ENCODE measurements at places on chromosomes 11 and 22.

DNA sequence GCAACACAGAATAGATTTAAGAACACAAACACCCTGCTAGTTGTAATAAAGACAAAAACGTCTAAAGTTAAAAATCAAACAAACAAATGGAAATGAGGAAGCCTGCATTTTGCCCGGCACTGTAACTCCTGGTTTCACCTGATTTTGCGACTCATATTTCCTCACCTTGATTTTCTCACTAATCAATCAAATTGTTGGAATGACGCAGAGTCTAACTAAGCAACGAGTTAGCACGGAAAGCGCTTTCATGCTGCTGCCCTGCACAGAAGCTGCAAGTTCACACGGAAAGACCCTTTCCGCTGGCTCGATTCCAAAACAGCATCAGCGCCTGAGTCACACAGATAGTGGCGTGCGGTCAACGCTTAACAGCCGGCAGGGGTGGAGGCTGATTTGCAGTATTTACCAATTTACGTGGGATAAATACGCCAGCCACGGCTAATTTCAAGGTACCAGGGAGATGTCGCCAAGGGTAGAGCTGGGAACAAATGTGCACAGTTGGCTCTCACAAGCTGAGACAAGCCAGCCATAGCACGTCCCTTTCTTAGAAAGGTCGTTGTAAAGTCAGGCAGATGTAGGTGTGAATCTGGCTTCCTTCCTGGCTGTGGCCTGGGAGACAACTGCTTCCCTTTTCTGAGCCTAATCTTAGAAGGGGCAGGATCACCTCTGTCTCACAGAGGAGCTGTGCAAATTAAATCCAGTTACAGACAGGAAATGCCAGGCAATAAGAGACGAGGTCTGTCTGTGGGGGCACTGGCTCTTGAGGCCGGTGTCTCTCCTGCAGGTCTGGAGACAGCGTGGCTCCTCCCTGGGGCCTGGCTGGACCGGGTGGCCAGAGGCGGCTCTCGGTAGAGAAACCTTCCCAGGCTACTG is 76.9 kb upstream of the TTLL12 start:
- peak; percentile 56 for DNase-seq

DNA sequence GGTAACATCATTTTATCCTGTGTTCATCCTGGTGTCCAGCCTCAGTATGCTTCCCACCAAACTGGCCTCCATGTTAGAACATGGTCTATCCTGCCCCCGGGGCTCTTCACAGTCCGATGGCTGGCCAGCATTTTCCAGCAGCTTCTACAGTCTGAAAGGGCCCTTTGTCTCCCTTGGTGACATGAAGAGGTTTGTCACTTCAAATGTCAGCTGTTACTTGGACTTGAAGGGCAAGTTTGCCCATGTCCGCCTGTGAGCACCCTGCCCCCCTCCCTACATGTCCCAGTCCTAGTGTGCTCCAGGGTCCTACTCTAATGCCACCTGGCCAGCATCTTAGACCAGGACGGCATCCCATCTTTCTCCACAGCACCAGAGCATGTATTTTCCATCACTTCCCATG is 24.7 kb downstream of the PATZ1 start:
- no peak for DNase-seq

DNA sequence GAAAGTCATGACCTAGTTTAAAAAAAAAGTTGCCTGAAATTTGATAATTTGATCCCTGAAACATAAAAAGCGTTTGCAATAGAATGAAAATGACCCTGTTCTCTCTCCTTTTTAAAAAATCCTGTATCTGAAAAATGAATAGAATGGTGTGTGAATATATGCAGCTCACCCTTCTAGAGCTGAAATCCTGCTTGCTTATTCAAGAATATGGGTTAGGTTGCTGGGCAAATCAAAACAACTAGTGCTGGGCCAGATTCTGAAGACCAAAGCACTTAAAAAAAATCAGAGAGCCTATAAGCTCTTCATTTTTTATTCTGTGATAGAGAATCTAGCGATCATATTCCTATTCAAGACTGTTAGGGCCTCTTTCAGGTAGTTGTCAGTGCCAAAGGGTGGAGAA is 131.6 kb downstream of the MPPED2 start:
- no peak for DNase-seq

DNA sequence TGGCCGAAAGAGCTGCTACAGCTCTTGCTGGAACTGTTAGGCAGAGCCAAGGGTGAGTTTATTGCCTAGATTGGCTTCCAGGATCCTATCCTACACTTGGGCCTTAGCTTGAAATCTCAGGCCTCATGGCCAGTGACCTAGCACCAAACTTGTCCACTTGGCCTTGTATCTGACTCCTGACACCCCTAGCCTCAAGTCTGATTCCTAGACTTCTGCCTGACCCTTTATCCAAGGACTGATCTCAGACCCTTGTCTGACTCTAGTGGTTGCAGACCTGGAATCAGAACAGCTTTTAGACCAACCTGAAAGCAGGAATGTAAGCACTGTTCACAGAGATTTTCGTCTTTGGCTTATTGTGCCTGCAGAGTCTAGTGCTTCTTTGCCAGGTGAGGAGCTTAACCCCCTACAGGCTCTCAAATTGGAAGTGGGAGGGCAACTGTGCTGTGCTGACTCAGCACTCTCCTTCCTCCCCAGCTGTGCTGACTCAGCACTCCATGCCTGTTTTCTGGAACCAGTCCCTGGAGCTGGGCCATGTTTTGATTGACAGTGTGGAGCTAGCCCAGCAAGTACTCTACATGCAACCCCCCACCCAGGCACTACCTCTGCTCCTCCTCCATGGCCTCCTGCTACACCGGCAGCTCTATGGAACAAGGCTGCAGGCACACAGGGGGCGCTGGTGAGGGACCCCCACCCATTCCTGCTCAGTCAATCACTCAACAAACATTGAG is 35.1 kb downstream of the RRP8 start:
- no peak for DNase-seq

GRCh38 chr11:1852271-1852876 is 510 bp upstream of the LSP1 start:
- no peak for DNase-seq

GRCh38 chr22:32164075-32164860 is 5.2 kb upstream of the C22orf42 start:
- DNase-seq: no peak

GRCh38 chr11:7527029-7527428 is 13.2 kb downstream of the PPFIBP2 start:
- no peak for DNase-seq

GRCh38 chr11:44625759-44626523 is 60.5 kb downstream of the CD82 start:
- no peak for DNase-seq
